Hematopoietic multipotent progenitor cell (in vitro differentiated cells): ENCODE measurements at places on chromosomes 4 and X.

- DNase-seq, result no peak
Measured at GRCh38 chrX:91434351-91435168, at the start of gene PABPC5. TSS of gene PABPC5 (plus strand) at chrX:91434839. CDS start at chrX:91435578, 739 bp downstream.

DNA sequence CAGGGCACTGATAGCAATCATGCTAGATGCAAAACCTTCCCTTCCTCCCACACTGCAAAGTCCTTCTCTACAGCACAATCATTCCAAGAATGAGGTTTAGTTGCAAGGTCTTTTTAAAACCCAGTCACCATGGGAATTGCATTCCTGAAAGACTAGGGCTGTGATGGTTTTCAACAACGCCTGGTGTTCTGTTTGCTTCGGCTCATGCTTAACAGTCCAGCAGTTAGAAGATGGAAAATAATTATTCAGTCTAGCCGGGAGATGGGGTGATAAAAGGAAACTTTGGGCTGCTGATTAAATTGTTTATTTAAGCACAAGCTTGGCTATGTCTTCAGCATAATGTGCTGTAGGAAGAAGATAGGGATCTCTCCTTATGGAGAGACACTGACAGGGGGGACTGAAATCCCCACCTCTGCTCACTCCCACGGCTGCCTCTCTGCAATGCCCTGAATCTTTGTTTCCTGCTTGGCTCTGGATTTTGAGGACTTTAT lies 211.4 kb downstream of the MID1IP1 start:
- no peak for DNase-seq

DNA sequence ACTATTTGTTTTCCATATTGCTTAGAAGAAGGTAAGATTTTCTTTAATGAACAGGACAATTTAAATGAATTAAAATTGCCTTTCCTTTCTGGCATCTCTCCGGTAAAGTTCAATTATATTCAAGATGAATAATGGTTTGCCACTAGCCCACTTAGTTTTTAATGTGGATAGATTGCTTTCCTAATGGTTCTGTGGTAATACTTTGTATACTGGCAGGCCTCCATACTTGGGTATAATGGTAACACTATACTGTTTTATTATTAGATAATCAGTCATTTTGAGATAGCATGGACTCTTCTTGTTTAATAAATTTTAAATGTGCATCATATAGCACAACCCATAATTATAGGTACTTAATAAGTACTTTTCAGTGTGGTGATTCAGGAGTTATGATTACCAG lies 89.5 kb downstream of the ELOVL6 start:
- no peak for DNase-seq

- DNase-seq, result no peak
Measured at GRCh38 chr4:152626790-152627189, 53.0 kb downstream of the TMEM154 start.

DNA sequence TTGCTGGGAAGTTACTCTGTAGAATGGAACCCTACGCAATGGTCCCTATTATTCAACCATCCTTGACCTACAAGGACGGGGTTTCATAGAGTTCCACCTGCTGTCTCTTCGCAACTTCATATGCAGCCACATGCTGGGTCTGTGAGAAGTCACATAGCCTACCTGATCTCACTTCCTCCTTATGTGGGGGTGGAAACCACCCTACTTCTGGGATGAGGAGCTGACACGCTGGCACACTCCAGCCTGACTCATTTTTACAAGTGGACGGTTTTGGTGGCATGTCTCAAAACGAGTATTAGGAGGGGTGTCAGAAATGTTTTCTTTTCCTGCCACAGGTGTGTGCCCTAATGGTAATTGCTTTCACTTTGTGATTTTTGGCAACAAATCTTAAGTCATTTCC lies 36.8 kb upstream of the ARSD start:
- no peak for DNase-seq

DNA sequence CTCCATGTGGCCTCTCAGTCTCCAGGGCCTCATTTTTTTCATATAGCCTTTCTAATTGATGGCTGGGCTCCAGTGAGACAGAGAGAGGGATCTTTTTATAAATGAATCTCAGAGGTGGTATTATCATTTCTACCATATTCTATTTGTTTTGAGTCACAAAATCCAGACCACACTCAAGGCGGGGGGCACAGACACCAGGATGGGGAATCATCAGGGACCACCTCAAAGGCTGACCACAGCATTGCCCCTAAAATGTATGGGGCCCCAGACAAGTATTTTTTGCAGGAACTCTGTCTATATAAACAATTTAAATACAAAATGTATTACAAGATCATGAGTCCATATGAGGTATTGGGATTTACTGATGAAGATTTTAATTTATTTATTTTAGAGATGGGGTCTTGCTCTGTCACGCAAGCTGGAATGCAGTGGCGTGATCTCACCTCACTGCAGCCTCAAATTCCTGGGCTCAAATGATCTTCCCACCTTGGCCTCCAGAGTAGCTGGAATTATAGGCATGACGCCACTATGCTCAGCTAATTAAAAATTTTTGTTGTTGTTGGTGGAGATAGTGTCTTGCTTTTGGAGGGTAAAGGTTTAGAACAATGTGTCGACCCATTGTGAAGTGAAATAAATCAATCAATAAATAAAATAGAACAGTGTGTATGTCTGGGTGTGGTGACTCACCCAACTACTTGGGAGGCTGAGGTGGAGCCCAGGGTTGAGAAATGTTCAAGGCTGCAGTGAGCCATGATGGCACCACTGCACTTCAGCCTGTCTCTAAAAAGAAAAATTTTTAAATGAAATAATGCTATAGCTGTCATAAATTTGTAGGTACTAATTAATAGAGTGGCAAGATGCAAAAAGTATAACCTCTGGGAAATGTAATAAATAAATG lies 29.4 kb downstream of the WDR13 start:
- DNase-seq, result no peak

DNA sequence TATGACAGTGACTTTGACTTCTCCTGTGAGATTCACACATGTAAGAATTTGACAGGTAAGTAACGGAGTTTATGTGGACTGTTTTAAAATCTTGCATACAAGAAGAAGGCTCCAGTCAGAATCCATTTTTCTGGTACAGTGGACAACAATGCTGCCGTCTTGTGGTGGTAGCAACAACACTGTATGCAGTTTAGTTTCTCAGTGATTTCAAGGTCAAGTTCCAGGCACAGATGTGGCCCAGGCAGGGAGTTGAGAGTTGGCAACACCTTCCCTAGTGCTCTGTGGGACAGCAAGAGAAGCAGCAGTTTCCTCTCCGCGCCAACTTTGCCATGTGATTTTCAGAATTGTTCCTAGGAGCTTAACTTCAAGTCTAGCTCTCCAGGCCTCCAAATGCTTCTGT lies 56.0 kb upstream of the STPG2 start:
- no peak for DNase-seq

DNA sequence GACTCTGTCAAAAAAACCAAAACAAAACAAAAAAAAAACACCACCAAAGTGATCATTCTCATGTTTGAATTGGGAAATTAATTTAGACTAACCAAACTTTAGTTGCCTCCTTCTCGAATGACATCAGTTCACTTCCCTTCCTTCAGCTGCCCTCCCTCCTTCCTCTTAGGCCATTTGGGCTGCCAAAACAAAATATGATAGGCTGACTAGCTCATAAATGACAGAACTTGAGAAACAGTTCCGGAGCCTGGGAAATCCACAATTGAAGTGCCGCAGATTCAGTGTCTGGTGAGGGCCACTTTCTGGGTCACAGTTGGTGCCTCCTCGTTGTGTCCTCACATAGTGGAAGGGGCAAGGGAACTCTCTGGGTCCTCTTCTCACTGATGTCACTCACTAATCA lies 16.1 kb upstream of the WAS start:
- DNase-seq, result no peak

DNA sequence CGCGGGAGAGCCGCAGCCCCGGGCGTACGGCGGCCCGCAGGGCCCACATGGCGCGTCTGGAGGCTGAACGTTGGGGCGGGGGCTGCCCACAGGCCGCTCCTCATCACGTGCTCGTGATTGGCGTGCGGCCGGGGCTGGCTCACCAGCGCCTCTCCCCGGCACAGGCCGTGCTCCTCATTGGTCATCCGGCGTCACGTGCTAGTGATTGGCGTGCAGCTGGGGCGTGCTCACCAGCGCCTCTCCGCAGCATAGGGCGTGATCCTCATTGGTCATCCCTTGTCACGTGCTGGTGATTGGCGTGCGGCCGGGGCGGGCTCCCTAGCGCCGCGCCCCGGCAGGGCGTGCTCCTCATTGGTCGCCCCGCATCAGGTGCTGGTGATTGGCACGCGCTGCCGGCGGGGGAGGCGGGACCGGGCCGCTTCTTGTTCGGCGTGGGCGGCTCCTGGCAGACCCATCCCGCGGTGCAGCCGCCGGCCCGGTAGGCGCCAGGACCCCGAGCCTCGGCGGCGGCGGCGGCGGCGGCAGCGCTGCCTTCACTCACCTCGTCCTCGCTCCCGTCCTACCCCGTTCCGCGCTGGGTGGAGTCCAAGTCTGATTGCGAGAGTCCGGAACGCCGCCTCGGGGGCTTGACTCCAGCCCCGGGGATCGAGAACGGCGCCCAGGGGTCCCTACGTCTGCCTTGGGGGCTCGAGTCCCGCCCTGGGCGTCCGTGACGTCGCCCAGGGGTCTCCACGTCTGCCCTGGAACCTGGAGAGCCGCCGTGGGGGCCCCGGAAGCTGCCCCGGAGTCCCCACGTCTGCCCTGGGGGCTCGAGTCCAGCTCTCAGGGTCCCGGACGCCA lies at the start of gene GTPBP6:
Gene GTPBP6 (minus strand): TSS at position 58 of the 840 bp plus-strand sequence. CDS start 9 bp downstream, at position 49.
- DNase-seq, result peak; percentile 100

- DNase-seq, result no peak
Measured at GRCh38 chr4:17966312-17966711, 55.2 kb downstream of the LCORL start.

- DNase-seq, result no peak
Measured at GRCh38 chr4:156931267-156931666, 40.3 kb downstream of the PDGFC start.

DNA sequence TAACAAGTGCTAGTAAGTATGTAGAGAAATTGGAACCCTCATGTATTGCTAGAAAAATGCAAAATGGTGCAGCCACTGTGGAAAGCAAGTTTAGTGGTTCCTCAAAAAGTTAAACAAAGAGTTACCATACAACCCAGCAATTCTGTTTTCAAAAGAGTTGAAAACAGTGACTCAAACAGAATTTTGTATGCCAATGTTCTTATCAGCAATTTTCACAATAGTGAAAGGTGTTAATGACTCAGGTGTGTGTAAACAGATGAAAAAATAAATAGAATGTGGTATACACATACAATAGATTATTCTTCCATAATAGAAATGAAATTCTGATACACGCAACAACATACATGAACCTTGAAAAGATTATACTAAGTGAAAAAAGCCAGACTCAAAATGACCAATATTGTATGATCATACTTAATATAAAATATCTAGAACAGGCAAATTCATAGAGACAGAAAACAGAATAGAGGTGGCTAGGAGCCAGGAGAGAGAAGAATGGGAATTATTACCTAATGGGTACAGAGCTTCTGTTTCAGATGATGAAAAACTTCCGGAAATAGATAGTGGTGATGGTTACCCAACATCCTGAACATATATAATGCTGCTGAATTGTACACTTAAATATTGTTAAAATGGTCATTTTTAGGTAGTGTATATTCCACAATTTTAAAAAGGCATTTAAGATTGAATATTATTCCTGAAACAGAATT lies 51.6 kb downstream of the WDFY3 start:
- no peak for DNase-seq

DNA sequence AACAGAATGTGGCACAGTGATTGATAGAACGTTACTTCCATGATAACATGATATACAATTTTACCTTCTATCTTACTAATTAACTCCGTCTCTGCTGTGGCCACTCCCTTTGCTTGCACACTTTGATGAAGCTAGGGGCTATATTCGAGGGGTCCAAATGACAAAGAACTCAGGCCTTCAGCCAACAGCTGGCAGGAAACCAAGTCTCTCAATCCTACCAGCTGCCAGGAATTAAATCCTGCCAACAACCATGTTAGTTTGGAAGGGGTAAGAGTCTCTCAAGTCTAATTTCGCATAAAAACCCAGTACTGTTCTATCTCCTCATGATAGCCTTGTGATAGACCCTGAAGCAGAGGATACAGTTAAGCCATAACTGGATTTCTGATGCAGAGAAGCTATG lies 1122.9 kb upstream of the PCDH10 start:
- no peak for DNase-seq

DNA sequence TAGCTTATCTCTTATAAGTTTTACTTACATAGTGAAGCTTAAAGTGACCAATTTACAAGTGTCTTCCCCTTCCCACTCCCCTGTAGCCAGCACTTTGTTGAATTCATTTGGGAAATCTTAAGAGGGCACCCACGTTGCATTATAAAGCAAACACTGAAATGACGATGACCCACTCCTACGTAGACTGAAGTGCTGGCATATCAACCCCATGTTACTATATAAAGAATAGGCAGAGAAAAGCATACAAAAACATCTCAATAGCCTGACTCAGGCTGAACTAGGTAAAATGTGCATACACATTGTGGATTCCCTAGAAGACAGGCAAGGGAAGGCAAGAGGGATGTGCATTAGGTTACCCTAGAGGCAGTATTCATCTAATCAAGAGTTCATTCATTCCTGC lies 313.4 kb downstream of the TENM3 start:
- DNase-seq, result no peak

GRCh38 chr4:158229768-158230167 lies 19.5 kb downstream of the TMEM144 start:
- DNase-seq, result no peak

GRCh38 chr4:54197926-54198325 lies 31.2 kb upstream of the PDGFRA start:
- DNase-seq, result no peak

DNA sequence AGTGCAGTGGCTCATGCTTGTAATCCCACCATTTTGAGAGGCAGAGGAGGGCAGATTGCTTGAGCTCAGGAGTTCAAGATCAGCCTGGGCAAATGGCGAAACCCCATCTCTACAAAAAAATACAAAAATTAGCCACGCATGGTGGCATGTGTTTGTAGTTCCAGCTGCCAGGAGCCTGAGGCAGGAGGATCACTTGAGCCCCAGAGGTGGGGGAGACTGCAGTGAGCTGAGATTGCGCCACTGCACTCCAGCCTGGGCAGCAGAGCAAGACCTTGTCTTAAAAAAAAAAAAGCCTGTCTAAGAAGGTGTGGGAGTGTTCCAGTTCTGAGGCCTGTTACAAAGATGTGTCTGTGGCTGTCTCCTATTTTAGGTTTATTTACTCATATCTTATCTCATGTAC lies 38.0 kb downstream of the PI4K2B start:
- DNase-seq, result no peak

GRCh38 chrX:69906447-69906846 lies 143.3 kb downstream of the AWAT2 start:
- DNase-seq, result no peak

GRCh38 chrX:13716455-13716854 lies 18.0 kb downstream of the TRAPPC2 start:
- DNase-seq, result no peak

GRCh38 chrX:40010550-40011321 lies 87.0 kb downstream of the BCOR start:
- no peak for DNase-seq

DNA sequence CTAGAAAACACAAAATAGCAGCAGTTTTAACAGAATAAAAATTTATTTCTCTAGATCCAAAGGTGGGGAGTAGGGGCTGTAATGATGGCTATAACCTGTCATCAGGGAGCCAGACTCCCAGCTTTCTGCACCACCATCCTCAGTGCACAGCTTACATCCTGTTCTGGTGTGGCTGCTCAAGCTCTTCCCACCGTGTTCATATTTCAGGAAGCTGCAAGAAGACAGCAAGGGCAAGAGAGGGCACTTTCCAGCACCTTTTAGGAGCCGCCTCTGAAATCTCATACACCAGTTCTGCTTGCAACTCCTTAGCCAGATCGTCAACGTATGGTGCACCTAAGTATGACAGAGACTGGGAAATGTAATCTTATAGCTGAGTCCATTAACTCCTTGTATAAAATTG lies 253.7 kb downstream of the CENPC start:
- DNase-seq, result no peak
